ENCODE measurements at places on chromosomes 3 and 15. TPM values are rescaled to one million over a fixed set of nuclear protein-coding genes. Genes with fewer than 3 reads are reported as not detected.

DNA sequence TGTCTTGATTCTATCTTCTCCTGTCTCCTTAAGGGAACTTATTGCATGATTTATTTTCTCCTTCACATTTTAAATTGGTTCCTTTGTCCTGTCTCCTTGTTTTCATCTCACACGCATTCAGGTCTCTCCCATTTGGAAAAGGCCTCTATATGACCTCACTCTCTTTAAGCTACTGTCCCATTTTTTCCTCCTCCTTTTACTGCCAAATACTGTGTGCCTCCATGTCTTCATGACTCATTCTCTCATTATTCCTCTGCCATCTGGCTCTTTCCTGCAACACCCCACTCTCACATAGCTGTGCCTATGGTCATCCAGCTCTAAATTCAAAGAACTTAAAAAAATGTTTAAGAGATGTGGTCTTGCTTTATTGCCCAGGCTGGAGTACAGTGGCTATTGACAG lies 48.0 kb downstream of the TYRO3 start:
- DNase-seq = peak; percentile 85

DNA sequence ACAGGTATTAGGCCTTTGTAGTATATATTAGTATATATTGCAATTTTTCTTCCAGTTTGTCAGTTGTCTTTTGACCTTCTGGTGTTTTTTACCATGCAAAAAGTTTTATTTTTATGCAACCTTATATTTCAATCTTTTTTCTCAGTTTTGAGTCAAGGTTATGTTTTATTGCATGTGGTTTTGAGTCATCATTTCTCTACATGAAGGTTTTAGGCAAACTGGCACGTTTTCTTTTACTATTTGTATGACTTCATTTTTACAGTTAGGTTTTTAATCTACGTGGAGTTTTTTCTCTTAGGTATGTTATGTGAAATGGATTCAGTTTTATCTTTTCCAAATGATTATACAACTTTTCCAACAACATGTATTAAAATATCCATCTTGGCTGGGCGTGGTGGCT lies 36.8 kb upstream of the TCAIM start:
- DNase-seq = no peak

GRCh38 chr3:48837163-48837562 lies 10.5 kb downstream of the PRKAR2A start:
- DNase-seq = no peak

DNA sequence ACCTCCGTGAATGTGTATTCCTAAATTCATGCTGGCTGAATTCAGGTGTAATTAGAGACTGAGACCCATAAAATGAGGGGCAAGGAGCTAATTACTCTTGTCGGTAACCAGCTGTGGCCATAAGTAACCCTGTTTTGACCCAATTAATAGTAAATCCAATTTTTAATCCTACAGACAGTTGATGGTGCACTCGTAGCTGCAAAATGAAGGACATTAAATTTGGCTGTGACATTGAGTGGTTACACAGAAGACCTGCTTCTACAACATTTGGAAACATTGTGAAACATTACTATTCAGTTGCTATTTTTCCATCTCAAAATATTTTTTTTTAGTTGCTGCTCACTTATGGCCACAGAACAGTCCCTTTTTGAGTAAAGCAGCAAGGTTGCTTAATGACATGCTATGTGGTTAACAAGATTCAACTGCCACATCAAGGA lies 33.0 kb downstream of the MBNL1 start:
- DNase-seq = no peak

- DNase-seq = no peak
These were observed 51.0 kb downstream of the FBLN2 start for GRCh38 chr3:13599887-13600450.

GRCh38 chr3:11764931-11765363 lies 81.7 kb downstream of the TAMM41 start:
- DNase-seq = peak; percentile 99

DNA sequence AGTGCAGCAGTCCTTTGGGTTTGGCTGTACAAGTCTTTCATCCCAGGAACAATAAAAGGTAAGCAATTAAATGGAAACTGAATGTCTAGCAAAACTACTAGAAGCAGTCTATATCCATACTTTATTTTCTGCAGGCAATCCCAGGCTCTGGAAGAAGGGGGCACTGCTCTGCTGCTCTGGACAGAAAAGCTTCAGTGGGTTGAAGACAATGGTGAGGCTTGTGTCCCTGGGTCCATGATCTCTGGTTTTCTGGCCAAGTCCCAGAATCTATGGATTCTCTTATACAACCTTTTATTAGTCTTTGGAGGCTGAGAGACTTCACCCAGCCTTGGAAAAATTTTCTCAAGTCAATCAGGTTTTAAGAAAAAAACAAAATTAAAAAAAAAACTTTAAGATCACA lies 35.6 kb downstream of the SCAP start:
- DNase-seq = no peak

DNA sequence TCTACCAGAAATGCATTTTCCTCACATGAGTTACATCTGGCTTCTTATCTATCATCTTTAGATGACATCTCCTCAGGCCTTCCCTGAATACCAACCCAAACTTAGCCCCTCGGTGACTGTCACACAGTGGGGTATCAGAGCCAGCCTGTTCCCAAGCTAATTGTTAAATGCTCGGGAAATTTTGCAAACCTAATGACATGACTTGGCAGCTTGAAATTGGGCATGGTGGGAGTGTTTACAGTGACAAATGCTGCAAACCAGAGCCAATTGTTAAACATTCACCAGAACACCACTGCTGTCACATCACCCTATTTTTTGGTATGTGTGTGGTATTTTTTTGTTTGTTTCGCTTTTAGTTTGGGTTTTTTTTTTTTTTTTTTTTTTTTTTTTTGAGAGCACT lies 130.8 kb downstream of the HCN4 start:
- DNase-seq = no peak

DNA sequence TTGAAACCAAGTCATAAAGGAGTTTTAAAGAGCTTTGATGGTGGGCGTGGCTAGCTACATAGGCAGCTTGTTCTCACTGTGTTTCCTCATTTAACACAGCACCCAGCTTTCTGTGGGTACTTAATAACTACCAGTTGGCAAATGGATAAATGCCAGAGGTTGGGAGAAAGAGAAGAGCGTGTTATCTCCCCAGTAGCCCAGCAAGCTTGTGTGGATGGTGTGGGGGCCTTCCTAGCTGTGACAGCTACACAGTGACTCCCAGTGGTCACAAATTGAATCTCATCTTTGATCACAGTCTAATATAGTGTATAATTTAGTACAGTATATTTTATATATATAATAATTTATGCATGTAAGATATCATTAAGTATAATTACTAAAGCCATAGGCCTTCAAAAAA lies 984.1 kb downstream of the EPHA3 start:
- DNase-seq = peak; percentile 20

GRCh38 chr15:65081758-65082157 lies 5.2 kb downstream of the KBTBD13 start:
- DNase-seq = peak; percentile 72

DNA sequence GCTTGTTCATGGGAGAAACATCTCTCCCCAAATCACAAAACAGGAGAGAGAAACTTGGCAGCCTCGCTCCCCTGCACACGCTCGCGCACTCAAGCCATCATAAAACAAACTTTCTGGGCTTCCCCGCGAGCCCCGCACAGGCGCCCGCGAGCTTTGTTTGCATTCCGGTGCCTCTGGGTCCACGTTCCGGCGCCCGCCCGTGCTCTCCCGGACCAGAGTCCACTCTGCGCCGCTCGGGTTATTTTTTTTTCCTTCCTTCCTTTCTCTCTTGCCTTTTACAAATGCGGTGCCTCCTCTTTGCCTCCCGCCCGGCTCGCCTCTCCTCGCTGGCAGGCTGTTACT lies 363 bp downstream of the MAGI1 start:
- DNase-seq = no peak

DNA sequence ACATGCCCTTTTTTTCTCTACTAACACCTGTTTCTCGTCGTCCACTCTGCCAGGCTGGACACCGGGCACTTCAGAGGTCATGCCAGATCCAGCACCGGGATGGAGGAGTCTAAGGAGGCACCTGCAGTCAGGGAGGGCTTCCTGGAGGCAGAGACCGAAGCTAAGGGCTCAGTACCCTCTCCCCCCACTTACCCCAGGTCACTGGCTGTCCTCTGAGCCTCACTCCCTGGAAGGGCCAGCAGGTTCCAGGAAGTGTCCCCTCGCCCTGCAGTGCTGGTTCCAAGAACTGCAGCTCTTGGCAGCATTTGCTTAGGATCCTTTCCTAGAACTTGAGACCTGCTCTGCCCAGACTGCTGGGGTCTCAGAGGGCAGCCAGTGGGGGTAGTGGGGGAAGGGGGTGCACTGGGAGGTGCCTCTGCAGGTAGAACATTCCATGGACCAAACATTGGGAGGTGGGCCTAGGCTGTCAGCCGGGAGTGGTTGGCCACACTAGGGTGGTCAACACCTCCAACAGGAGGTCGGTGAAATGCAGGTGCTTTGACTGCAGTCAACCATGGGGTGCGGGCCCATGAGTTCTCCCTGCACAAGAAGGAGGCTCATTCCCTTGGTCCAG lies 11.3 kb downstream of the CISH start:
- no peak for DNase-seq

GRCh38 chr3:28940530-28940929 lies 340.3 kb upstream of the RBMS3 start:
- peak; percentile 65 for DNase-seq

- DNase-seq = peak; percentile 31
These were observed 96.5 kb upstream of the TNIK start for GRCh38 chr3:171556574-171557145.

DNA sequence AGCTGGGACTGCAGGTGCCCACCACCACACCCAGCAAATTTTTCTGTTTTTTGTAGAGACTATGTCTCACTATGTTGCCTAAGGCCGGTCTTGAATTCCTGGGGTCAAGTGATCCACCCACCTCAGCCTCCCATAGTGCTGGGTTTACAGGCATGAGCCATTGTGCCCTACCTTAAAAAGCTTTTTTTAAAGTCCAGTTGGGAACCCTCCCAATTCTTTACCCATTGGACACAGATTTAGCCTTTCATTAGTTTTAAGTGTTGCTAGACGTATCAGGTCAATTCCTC lies 1.7 kb upstream of the DENND4A start:
- no peak for DNase-seq

IL5RA gene
- not detected for total RNA-seq

FILIP1L gene
- not detected for total RNA-seq

CKMT1B gene
- total RNA-seq = 0.20 TPM

LRRK1 gene
- total RNA-seq = 12.4 TPM

LRTM1 gene
- total RNA-seq = not detected

PRTG gene
- 3.3 TPM for total RNA-seq

CISH gene
- 0.53 TPM for total RNA-seq

SLCO2A1 gene
- total RNA-seq = not detected
